ENCODE measurements at places on chromosomes 7 and 10. TPM values are rescaled to one million over a fixed set of nuclear protein-coding genes. Genes with fewer than 3 reads are reported as not detected.
A peak's percentile ranks its signal among the peaks of the same experiment; 100 is the strongest.

DNA sequence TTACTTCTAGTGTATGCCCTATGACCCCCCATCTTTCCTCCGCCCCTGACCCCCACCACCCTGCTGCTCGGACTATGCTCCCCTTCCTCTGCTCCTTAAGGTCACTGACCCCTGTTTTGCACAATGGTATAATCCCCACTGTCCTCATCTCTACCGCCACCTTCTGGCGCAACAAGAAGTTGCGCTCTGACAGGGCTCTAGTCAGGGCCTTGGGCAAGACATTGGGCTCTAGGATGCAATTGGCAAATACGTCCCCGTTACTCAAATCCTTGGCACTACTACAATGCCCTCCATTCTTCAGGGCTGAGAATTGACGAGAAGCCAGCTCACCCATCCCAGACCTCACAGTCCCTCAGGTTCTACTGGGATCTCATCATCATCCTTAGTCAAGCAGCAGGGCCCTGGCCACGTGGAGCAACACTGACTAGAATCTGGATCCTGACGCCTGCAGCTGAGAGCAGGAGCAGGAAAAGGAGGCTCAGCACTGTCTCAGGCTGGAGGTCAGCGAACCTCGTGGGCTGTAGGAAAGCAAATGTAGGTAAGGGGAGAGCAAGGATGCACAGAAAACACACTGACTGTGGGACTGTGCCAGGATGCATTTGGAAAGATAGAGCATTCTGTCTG is 10.6 kb downstream of the LRIT2 start:
- H3K4me3 ChIP-seq, result no peak overlapping the region
- H3K27ac ChIP-seq, result no peak overlapping the region
- no peak for DNase-seq
- H3K4me1 ChIP-seq, result no peaks in the 10 kb centered on the region
- H3K36me3 ChIP-seq, result no peaks in the 10 kb centered on the region
- H3K27me3 ChIP-seq, result no peaks in the 10 kb centered on the region

GRCh38 chr10:99977916-99978315 is 31.8 kb downstream of the DNMBP start:
- no peak for DNase-seq
- no peaks in the 10 kb centered on the region for H3K36me3 ChIP-seq
- peak overlapping the region; percentile 54 for H3K27ac ChIP-seq

- no peaks in the 10 kb centered on the region for H3K36me3 ChIP-seq
- peaks cover 23% of the 10 kb centered on the region for H3K27me3 ChIP-seq
- peak; percentile 2 for DNase-seq
Measured at GRCh38 chr7:26398756-26399509, 107.3 kb downstream of the SNX10 start.

DNA sequence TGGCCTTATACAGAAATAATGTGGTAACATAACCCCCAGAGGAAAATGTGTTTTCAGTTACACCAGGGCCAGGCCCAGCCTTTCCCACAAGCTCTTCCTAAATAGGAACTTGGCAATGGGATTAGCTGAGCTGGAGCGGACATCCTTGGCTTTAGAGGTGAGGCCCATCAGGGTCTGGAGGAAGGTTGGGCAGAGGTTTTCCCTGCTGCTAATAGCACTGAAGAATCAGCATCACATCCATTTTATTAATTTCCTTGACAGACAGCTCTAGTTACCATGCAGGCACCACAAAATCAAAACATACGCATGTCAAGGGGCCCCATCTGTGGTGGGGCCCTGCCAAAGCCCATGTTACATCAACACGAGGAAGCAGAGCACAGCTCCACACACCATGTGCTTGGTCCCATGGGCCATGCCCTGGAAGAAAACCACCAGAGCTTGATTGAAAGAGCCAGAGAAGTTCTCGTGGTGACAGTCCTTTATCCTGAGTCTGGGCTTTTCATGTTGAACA is 566.6 kb downstream of the KCNMA1 start:
- H3K4me3 ChIP-seq, result no peak overlapping the region
- H3K36me3 ChIP-seq, result no peaks in the 10 kb centered on the region
- no peaks in the 10 kb centered on the region for H3K4me1 ChIP-seq
- no peaks in the 10 kb centered on the region for H3K27me3 ChIP-seq
- no peak for DNase-seq

GRCh38 chr10:14573666-14574261 is 200.9 kb downstream of the FAM107B start:
- H3K36me3 ChIP-seq, result peaks cover 9% of the 10 kb centered on the region
- peaks cover 26% of the 10 kb centered on the region for H3K4me1 ChIP-seq
- no peaks in the 10 kb centered on the region for H3K27me3 ChIP-seq
- no peak overlapping the region for H3K27ac ChIP-seq
- peak; percentile 82 for DNase-seq
- H3K4me3 ChIP-seq, result no peak overlapping the region

DNA sequence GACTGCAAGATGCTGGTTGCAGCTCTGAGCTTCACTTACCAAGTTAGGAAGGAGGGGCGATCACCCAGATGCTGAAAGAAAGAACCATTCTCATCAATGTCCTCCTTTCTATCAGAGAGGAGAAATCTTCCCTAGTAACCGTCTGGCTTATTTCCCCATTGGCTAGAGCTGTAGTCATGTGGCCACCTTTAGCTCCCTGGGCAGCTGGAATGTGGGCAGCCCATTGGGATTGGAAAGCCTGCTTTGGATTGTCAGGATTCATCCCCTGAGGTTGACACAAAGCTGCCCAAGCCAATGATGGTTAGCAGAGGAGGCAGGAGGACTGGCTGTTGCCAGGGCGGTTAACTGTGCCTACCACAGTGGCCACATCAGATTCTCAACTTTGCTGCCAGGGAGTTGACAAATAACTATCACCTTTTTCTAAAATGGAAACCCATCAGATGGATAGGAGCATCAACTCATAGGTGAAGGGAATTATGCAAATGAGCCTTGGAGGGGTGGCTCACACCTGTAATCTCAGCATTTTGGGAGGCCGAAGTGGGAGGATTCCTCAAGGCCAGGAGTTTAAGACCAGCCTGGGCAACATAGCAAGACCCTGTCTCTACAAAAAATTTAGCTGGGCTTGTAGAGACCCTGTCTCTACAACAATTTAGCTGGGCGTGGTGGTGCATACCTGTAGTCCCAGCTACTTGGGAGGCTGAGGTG is 206.4 kb upstream of the GALNT17 start:
- no peaks in the 10 kb centered on the region for H3K27me3 ChIP-seq
- no peak overlapping the region for H3K4me3 ChIP-seq
- no peaks in the 10 kb centered on the region for H3K36me3 ChIP-seq
- no peak overlapping the region for H3K27ac ChIP-seq
- no peaks in the 10 kb centered on the region for H3K4me1 ChIP-seq

DNA sequence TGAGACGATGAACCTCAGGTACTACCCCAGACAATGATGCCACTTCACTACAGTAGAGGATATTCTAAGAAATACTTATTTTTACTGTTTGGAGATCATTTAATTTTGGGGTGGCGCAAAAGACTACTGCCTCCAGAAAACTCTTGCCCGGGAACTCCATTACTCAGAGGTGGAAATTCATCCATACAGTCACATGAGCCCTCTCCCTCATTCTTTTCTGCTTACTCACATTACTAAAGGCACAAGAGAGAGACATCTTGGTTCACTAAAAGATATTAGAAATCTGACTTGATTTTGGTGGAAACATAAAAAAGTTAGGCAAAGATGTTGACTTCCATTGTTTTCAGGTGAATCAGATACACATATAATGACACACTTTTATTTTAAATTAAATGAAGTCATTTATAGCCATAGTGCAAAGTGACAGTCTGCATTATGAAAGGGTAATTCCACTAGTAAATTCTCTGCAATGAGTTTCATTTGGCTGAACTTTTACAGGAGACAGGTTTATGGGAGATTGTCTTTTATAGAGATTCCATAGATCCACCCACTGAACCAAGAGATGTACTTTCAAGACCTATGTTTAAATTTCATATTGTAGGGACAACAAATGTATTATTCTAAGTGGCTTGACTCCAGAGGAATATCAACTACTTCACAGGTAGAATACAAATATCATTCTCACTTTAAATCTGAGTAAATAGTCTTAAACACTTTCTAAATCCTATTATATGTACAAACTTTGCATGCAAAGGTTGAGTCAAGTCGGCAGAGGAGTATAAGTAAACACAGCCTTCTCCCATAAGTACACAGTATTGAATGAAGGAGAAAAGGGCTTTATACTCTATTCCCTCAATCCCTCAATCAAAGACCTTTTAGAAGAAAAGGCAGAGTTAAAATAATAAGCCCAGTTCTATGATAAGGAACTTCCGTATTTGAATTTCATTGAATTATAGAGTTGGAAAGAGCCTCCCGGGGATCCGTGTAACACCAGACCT is 18.8 kb downstream of the NEBL start:
- no peaks in the 10 kb centered on the region for H3K4me1 ChIP-seq
- no peak overlapping the region for H3K4me3 ChIP-seq
- H3K36me3 ChIP-seq, result no peaks in the 10 kb centered on the region
- no peak for DNase-seq

DNA sequence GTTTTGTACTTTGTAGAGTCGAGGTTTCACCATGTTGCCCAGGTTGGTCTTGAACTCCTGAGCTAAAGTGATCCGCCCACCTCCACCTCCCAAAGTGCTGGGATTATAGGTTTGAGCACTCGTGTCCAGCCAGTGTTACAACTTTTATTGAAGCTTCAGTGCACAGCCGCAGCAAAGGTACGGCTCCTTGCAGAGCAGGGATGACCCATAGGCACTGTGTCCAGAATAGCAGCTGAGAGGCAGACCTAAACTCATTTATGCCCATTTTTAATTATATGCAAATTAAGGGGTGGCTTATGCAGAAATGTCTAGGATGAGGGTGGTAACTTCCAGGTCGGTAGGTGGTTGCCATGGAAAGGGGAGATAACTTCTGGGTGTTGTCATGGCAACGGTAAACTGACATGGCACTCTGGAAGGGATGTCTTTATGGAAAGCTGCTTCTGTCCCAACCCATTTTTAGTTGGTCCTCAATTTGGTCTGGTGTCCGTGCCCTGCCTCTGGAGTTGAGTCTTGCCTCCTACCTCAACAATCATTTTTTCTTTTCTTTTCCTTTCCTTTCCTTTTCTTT is 22.7 kb downstream of the NYAP1 start:
- no peak overlapping the region for H3K4me3 ChIP-seq
- H3K4me1 ChIP-seq, result peaks cover 3% of the 10 kb centered on the region
- no peak for DNase-seq
- no peak overlapping the region for H3K27ac ChIP-seq

DNA sequence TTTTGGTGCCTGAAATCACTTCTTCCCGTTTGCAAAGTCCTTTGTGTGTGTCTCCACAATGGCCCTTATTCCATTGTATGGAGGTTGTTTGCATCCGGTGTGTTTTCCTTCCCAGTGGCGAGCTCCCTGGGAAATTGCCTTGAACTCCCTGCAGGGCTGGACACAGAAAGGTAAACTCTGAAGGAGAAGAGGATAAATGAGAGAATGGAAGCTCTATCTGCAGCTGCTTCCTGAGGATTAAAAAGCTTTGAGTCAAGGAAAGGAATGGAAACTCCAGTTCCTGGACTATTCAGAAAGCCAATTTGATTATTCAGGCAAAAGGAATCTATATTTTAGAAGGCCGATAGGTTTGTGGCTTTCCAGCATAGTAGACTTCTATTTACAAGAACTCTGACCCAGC is 4.4 kb upstream of the GRK5 start:
- H3K27me3 ChIP-seq, result no peaks in the 10 kb centered on the region
- peak; percentile 84 for DNase-seq
- H3K4me1 ChIP-seq, result peaks cover 14% of the 10 kb centered on the region
- no peaks in the 10 kb centered on the region for H3K36me3 ChIP-seq

DNA sequence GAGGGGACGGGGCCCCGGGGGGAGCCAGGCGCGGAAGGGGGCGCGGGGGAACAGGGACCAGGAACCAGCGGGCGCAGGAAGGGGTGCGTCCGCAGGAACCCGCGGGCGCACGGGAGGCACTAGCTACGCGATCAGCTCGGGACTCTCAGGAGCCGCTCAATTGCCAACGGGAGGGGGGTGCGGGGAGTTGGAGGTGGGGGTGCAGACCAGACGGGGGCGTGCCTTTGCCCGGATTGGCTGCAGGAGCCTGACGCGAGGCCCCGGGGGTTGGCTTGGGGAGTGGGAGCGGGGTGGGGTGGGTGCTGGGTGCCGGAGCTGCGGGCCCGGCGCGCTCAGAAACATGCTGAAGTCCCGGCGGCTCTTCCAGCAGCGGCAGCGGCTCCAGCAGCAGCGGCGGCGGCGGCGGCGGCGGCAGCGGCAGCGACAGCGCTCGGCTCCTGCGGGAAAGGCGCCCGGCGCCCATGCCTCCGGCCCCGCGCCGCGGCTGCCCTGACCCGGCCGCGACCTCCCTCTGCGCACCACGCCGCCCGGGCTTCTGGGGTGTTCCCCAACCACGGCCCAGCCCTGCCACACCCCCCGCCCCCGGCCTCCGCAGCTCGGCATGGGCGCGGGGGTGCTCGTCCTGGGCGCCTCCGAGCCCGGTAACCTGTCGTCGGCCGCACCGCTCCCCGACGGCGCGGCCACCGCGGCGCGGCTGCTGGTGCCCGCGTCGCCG is at the start of gene ADRB1:
TSS of gene ADRB1 (plus strand) at position 335 of the 715 bp plus-strand sequence. CDS start at position 602, 267 bp downstream.
- no peaks in the 10 kb centered on the region for H3K36me3 ChIP-seq
- H3K27ac ChIP-seq, result no peak within 1 kb of the TSS
- peaks cover 3% of the 10 kb centered on the region for H3K4me1 ChIP-seq
- DNase-seq, result peak; percentile 5
- peaks cover 58% of the 10 kb centered on the region for H3K27me3 ChIP-seq

- no peak overlapping the region for H3K4me3 ChIP-seq
- DNase-seq, result peak; percentile 63
Measured at GRCh38 chr10:60444494-60445064, 54.9 kb upstream of the ANK3 start.

- peaks cover 5% of the 10 kb centered on the region for H3K4me1 ChIP-seq
- DNase-seq, result peak; percentile 30
- H3K27me3 ChIP-seq, result no peaks in the 10 kb centered on the region
- no peak overlapping the region for H3K27ac ChIP-seq
- no peak overlapping the region for H3K4me3 ChIP-seq
- H3K36me3 ChIP-seq, result 0 out of 2 replicates have a peak, but pooled peaks cover 1% of the 10 kb centered on the region
Measured at GRCh38 chr10:114868870-114869519, 47.4 kb downstream of the FHIP2A start.

GRCh38 chr7:32204361-32205018 is 134.3 kb upstream of the PDE1C start:
- H3K27ac ChIP-seq, result no peak overlapping the region
- no peaks in the 10 kb centered on the region for H3K36me3 ChIP-seq
- DNase-seq, result peak; percentile 77
- no peaks in the 10 kb centered on the region for H3K4me1 ChIP-seq
- H3K4me3 ChIP-seq, result no peak overlapping the region
- H3K27me3 ChIP-seq, result peaks cover 5% of the 10 kb centered on the region

Gene LOXL4
- total RNA-seq, result 20.8 TPM

Gene CHAT
- not detected for total RNA-seq

Gene MMD2
- not detected for total RNA-seq

Gene LDB3
- 0.28 TPM for total RNA-seq

Gene EPHB4
- total RNA-seq, result 36.4 TPM

All from IMR-90 (cell line).